Left lung (tissue), 14 donors: ENCODE measurements at places on chromosomes 2 and 18. TPM values are rescaled to one million over a fixed set of nuclear protein-coding genes. Genes with fewer than 3 reads are reported as not detected.

The SP140 gene
- 2.3 TPM for polyA plus RNA-seq

The MARS2 gene
- 4.3 TPM for polyA plus RNA-seq

The AMER3 gene
- 0.15 TPM for polyA plus RNA-seq

The TEX44 gene
- polyA plus RNA-seq: not detected

The C2orf78 gene
- not detected for polyA plus RNA-seq

The B3GNT7 gene
- polyA plus RNA-seq: 3.3 TPM

The EPAS1 gene
- 277 TPM for polyA plus RNA-seq

The SCG2 gene
- polyA plus RNA-seq: 1.7 TPM

The CNDP1 gene
- polyA plus RNA-seq: 0.25 TPM

The TXNDC9 gene
- 36.4 TPM for polyA plus RNA-seq

The ZNF2 gene
- 8.3 TPM for polyA plus RNA-seq

The RNMT gene
- polyA plus RNA-seq: 50.8 TPM

The BOK gene
- polyA plus RNA-seq: 22.9 TPM

The IL1RL1 gene
- polyA plus RNA-seq: 0.16 TPM

The PTPRM gene
- polyA plus RNA-seq: 99.6 TPM

The BCL2 gene
- polyA plus RNA-seq: 9.9 TPM

The LYPD1 gene
- polyA plus RNA-seq: 0.55 TPM

The TLX2 gene
- polyA plus RNA-seq: not detected

The ZNF532 gene
- polyA plus RNA-seq: 146 TPM

The DSG4 gene
- polyA plus RNA-seq: not detected

The VRK2 gene
- 23.5 TPM for polyA plus RNA-seq

The DLX1 gene
- not detected for polyA plus RNA-seq

The NTSR2 gene
- not detected for polyA plus RNA-seq

The GKN1 gene
- polyA plus RNA-seq: not detected

The SRD5A2 gene
- polyA plus RNA-seq: 0.78 TPM

The MYCN gene
- 18.5 TPM for polyA plus RNA-seq

The POTEC gene
- polyA plus RNA-seq: 0.03 TPM

The MZT2A gene
- 44.1 TPM for polyA plus RNA-seq

The KCNG2 gene
- 0.25 TPM for polyA plus RNA-seq

The DAPL1 gene
- not detected for polyA plus RNA-seq

The SIX3 gene
- not detected for polyA plus RNA-seq

The FLACC1 gene
- polyA plus RNA-seq: 4.2 TPM

The C2orf72 gene
- polyA plus RNA-seq: 0.21 TPM

The ALPI gene
- not detected for polyA plus RNA-seq

The NOTO gene
- polyA plus RNA-seq: not detected

The GREB1 gene
- polyA plus RNA-seq: 19.1 TPM

The NEDD4L gene
- polyA plus RNA-seq: 100 TPM

The CCDC93 gene
- 47.5 TPM for polyA plus RNA-seq

The SLC4A3 gene
- 11.1 TPM for polyA plus RNA-seq

The REEP1 gene
- polyA plus RNA-seq: 19.6 TPM

The SMAD2 gene
- 78.7 TPM for polyA plus RNA-seq

The TDRD15 gene
- not detected for polyA plus RNA-seq

The FOXI3 gene
- not detected for polyA plus RNA-seq

The CCL20 gene
- polyA plus RNA-seq: 0.61 TPM

The TMEM182 gene
- polyA plus RNA-seq: 10.9 TPM

The SUCLG1 gene
- 122 TPM for polyA plus RNA-seq
